ENCODE measurements at places on chromosomes 12 and 14.
A peak's percentile ranks its signal among the peaks of the same experiment; 100 is the strongest.

DNA sequence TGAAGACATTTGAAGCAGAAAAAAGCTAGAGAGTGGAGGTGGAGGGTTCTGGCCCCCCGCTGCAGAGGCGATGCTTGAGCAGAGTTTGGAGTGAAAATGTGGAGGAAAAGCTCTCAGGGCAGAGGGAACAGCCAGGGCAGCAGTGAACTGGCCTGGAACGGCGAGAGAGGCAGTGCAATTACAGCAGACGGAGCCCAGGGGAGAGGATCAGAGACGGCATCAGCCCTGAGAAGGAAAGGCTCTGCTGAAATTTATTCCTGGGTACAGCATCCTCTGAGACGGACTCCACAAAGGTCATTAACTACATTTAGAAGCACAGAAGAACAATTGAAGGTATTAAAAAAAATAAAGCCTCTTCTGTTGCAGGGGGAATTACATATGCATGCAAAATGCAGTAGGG is 14.2 kb downstream of the STON2 start:
- no peak for DNase-seq

- DNase-seq, result no peak
Measured at GRCh38 chr12:71397433-71397954, 42.1 kb upstream of the LGR5 start.

DNA sequence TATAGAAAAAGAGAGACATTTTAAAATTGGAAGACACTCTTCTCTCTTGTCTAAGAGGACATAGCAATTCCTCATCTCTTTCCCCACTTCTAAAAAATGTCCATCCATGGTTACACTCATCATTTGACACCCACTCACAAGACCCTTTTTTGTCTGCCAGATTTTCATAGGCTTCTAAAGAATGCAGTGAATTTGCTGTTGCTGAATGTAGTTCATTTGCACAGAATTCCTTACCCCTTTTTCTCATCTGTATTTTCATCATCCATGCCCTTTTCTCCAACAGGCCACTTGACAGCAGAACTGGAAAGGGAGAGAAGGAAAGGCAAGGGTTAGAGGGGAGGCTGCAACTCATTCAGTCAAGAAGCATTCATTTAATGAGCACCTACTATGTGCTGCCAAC is 128.0 kb downstream of the NUAK1 start:
- no peak for DNase-seq

- DNase-seq, result no peak
Measured at GRCh38 chr12:24625103-24625502, 323.8 kb downstream of the BCAT1 start.

GRCh38 chr12:16300736-16301135 is 23.3 kb upstream of the SLC15A5 start:
- no peak for DNase-seq

- no peak for DNase-seq
Measured at GRCh38 chr14:25150401-25150800, 100.5 kb upstream of the STXBP6 start.

- DNase-seq, result peak; percentile 19
Measured at GRCh38 chr12:58176296-58176869, 235.0 kb downstream of the ATP23 start.

- no peak for DNase-seq
Measured at GRCh38 chr12:95505039-95505438, 31.1 kb downstream of the METAP2 start.

GRCh38 chr12:42447371-42447786 is 121.4 kb downstream of the PPHLN1 start:
- no peak for DNase-seq

GRCh38 chr12:116524964-116525379 is 34.2 kb upstream of the MAP1LC3B2 start:
- DNase-seq, result no peak

- DNase-seq, result no peak
Measured at GRCh38 chr14:102667703-102668102, 75.3 kb downstream of the RCOR1 start.

DNA sequence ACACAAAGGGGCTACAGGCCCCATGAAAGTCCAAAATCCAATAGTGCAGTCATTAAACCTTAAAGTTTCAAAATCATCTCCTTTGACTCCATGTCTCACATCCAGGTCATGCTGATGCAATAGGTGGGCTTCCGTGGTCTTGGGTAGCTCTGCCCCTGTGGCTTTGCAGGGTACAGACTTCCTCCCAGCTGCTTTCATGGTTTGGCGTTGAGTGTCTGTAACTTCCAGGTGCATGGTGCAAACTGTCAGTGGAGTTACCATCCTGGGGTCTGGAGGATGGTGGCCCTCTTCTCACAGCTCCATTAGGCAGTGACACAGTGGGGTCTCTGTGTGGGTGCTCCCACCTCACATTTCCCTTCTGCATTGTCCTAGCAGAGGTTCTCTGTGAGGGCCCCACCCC is 8.5 kb upstream of the OR4Q2 start:
- no peak for DNase-seq

All from HCT116 (cell line).